Non-pigmented ciliary epithelial cell (primary cell): ENCODE measurements at places on chromosomes 5 and 9.

GRCh38 chr5:139100825-139101224 lies 97.3 kb downstream of the SIL1 start:
- peak; percentile 47 for DNase-seq

GRCh38 chr9:84667571-84668195 lies 1.8 kb upstream of the NTRK2 start:
- DNase-seq = no peak

GRCh38 chr5:154333016-154333415 lies 112.8 kb upstream of the SAP30L start:
- no peak for DNase-seq

DNA sequence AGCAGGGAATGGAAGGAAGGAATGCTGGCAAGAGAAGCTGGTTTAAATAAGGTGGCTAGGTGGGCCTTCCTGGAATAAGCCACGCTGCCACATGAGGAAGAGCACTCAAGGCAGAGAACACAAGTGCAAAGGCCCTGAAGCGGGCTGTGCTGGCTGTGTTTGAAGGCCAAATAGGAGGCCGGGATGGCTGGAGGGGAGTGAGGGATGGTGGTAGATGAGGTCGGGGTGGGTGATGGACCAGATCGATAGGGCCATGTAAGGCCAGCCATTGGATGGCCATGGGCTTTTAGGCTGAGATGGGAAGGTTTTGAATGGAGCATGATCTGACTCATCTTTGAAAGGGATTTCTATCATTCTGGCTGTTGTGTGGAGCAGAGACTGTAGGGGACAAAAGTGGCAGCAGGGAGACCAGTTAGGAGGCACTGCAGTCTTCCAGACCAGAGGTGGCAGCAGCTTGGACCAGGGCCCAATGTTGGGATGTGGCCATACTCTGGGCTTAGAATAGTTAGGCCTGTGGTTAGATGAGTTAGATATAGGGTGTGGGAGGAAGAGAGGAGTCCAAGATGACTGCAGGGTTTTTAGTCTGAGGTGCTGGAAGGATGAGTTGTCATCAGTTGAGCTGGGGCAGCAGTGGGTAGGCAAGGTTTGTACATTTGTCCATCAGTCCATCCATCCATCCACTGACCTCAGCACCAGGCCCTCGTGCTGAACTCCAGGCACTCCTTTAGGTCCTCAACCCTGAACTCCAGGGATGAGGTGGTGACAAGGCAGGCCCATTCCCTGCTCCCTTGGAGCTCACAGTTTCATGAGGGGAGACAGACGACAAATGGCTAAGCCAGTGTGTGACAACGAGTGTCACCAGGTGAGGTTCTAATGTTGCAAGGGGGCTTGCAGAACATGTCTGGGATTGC lies 30.3 kb downstream of the NDST1 start:
- DNase-seq = no peak

DNA sequence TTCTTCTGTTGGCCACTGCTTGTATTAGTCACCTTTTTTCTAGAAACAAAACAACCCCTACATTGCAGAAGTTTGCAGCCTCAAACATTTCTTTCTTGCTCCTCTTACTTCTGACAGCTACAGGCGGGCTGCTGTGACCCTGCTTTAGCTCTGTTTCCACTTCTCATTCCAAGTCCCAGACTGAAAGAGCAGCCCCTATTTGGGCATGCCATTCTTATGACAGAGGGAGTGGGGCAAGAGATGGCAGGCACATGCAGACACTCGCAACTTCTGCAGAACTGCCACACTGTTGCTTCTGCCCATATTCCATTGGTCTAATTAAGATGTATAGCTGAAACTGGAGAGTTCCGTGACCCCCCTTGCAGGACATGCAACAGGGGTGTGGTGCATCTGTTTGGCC lies 19.6 kb upstream of the RPS23 start:
- DNase-seq = no peak

- peak; percentile 91 for DNase-seq
These were observed 427.8 kb downstream of the KDM4C start for GRCh38 chr9:7185612-7186011.

DNA sequence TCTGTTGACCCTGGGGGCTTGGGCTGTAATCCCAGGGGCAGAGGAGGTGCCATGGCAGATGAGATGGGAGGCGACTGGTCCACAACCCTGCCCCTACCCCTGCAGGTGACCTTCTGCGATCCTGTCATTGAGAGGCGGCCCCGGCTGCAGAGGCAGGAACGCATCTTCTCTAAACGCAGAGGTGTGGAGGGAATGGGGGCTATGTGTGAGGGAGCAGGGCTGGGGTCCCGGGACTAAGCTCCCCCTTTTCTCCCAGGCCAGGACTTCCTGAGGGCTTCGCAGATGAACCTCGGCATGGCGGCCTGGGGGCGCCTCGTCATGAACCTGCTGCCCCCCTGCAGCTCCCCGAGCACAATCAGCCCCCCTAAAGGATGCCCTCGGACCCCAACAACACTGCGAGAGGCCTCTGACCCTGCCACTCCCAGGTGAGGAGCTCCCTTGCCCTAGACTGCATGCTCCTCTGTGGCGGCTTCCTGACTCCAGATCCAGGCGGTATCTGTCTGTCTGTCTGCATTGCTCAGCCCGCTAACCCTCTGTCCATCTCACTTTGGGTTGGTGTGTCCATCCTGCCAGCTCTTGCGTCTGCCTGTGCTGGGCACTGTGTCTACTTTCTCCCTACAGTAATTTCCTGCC lies 9.9 kb downstream of the ZDHHC12 start:
- DNase-seq = no peak

DNA sequence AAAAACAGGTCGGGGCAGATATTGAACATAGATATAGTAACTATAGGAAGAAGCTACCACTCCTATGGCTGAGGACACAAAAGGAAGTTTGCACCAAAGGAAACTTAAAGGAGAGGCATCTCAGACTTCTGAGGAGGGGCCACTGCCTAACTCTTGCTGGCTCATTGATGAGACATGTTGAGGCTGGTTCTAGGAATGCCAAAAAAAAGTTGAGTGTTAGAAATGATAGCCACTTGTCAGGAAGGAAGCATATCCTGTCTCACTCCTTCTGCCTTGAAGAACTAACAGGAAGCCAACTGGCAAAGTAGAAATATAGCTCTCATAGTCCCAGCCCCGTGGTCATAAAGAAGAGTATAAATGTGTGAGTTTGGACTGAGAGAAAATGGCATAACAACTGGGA lies 23.3 kb upstream of the STOM start:
- DNase-seq = no peak

- DNase-seq = no peak
These were observed 73.4 kb downstream of the HABP4 start for GRCh38 chr9:96523374-96523773.

- DNase-seq = no peak
These were observed 12.8 kb upstream of the SELENOP start for GRCh38 chr5:42824347-42824976.

- peak; percentile 95 for DNase-seq
These were observed 3.4 kb downstream of the COL5A1 start for GRCh38 chr9:134644725-134645606.

GRCh38 chr9:97808972-97809371 lies 44.1 kb upstream of the FOXE1 start:
- no peak for DNase-seq

GRCh38 chr9:87269296-87270176 lies 228.1 kb upstream of the DAPK1 start:
- DNase-seq = no peak

- no peak for DNase-seq
These were observed 4.1 kb downstream of the KIF12 start for GRCh38 chr9:114094971-114095370.

DNA sequence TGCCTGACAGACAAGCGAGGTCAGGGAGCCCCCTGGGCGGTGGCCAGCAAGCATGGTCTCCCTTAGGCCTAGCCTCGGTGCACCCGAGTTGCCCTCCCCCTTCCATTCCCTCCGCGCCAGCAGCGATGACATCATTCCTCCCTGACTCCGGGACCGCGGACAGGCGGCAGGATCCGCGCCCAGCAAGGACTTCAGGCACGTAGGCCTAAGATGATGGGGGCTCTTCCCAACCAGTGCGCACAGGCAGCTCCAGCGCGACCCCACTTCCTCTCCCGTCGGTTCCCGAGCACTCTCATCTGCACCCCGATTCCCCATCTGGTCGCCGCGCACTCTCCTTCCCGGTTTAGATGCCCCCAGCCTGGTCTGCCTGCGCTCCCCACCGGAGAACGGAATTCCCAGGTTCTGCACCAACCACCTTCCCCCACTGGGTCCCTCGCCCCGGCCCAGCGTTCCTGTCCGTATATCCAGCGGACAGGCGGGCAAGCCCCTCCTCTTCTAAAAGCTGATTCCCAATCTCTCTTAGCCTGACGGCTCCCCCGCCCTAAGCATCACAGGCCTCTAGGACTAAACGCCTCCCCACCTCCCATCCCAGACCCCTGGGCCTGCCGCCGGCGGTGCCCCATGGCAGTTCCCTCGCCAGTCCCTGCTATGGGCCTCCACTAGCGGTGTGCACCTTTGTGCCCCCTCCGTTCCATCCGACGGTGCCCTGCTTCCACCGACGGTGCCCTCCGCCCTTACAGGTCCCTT lies 931 bp downstream of the FAM219A start:
- no peak for DNase-seq

DNA sequence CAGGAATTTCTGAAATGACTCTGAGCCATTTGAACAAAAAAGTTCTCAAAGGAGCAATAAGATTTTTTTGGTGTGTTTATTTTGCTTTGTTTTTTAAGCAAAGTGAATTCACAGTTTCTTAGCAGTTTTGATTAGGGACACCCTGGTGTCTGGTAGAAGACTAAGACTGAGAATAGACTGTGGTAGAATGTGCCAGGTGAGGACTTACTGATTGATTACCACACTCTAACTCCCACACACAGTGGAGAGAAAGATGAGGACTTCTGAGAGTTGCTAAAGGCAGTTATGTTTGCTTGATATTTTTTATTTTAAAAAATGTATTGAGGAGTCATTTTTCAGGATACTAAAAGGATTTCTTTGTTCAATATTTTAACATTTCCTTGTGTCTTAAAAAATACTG lies 175.1 kb downstream of the CD180 start:
- DNase-seq = no peak

DNA sequence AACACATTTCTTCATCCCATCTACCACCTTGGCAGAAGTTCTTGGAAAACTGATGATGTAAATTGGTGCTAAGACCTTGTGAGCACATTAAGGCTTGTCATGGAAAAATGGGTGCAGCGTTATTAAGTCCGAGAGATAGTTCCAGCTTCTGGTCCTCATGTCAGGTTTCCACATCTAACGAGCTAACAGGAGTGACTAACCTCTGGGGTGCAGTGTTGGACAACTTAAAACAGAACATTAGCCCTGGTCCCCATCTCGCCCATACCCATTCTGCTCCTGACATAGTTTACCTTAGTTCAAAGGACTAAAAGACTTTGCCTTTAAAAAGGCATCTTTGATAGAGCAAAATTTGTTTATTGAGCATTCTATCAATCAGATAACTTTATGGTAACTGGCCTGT lies 128.0 kb downstream of the SLC1A3 start:
- DNase-seq = peak; percentile 10

DNA sequence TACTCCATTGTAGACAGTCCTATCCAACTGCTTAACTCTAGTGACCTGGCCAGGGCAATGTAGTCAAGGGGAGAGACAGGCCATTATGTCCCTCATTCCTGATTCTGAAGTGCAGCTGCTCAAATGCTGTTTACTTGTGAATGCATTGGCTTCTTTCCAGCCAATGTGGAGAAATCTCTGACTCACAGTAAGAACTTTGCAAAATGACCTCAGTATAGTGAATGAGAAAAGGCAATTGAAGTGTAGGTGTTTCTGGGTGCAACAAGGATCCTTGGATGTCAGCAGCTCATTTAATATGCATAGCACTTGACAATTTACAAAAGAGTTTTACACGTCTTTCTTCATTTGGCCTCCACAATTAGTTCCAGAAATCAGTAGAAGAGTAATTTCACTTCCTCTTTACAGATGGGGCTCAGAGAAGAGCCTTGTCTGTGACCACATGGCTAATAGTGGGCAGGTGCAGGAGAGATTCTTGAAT lies 367.2 kb downstream of the OSTF1 start:
- peak; percentile 11 for DNase-seq

DNA sequence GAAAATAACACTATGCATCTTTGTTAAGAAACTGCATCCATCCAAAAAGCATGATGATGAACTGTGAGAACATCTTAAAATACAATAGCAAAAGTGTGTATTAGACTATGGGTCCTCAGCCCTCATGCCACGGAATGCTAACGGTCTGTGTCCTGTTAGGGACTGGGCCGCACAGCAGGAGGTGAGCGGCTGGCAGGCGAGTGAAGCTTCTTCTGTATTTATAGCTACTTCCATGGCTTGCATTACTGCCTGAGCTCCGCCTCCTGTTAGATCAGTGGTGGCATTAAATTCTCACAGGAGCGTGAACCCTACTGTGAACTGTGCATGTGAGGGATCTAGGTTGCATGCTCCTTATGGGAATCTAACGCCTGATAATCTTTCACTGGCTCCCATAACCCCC lies 129.8 kb downstream of the NXNL2 start:
- DNase-seq = no peak

DNA sequence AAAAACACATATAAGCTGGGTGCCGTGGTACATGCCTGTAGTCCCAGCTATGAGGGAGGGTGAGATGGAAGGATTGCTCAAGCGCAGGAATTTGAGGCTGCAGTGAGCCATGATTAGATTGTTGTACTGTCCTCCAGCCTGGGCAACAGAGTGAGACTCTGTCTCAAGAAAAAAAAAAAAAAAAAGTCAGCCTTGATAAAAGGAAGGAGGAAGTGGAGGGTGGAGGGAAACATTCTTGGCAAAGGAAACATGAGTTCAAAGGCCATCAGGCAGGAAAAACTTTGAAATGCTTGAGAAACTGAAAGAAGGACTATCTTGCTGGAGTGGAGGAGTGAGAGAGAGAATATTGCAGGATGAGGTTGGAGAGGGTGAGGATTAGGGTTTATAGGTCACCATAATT lies 18.3 kb upstream of the ANKHD1 start:
- no peak for DNase-seq

- no peak for DNase-seq
These were observed 35.9 kb downstream of the FBXW2 start for GRCh38 chr9:120757026-120757913.

- no peak for DNase-seq
These were observed 177.9 kb upstream of the KLF4 start for GRCh38 chr9:107667231-107668070.

DNA sequence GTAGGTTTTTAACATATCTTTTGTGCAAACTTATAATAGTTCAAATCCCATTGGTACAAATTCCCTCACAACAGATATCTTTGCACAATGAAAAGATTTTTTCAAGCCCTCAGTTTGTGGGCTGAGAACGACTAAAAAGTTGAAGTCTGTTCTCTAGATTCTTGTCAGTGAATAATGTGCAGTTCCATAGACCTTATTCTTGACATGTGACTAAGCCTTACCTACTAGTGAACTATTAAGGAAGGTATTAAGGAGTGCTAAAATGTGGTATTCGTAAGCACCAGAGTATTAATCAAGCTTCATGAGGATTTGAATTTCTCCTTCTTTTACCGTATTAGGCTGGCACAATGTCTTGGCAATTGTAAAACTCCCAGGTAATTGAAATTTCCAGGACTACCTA lies 205.6 kb upstream of the DMRTA1 start:
- no peak for DNase-seq

DNA sequence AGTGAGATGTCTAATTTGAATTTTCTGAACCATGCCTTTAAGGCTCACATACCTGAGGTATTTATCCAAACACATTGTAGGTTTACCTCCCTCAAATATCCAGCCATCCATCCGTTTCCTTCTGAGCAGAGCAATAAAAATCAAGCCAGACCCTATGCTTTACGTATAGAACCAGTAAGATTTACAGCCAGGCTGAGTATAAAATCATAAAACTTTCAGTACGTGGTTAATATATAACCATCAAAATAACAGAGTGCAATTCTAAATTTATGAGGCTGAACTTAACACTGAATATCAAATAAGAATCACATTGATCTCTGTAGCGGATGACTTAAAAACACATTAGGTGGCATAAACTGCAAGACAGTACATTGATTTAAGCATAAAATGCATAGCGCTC lies 877.9 kb upstream of the WWC1 start:
- DNase-seq = no peak
